ENCODE measurements at places on chromosomes 12 and 14.

DNA sequence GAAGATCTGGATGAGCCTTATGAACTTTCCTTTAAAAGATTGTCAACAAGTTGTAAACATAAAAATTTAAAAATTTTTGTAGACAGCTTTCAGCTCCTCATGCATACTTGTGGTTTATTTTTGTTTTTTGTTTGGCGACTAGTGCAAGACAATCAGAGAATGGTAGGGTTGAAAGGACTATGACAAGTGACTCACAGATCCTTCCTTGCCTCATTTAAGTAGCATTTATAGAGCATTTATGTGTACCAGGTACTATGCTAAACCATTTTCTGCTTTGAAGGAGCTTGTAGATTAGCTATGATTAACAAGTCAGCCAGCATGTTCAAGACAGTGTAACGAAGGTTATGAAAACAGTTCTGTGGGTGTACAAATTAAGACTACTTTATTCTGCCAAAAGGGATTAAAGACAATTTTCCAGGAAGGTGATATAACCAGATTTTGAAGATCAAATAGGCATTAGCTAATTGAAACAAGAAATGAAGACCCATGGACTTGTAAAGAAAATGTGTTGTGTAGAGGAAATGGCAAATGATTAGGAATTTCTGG, 122.0 kb downstream of the PCNX1 start:
- no peak for DNase-seq

GRCh38 chr12:112987561-112987960, 9.2 kb downstream of the OAS2 start:
- no peak for DNase-seq

DNA sequence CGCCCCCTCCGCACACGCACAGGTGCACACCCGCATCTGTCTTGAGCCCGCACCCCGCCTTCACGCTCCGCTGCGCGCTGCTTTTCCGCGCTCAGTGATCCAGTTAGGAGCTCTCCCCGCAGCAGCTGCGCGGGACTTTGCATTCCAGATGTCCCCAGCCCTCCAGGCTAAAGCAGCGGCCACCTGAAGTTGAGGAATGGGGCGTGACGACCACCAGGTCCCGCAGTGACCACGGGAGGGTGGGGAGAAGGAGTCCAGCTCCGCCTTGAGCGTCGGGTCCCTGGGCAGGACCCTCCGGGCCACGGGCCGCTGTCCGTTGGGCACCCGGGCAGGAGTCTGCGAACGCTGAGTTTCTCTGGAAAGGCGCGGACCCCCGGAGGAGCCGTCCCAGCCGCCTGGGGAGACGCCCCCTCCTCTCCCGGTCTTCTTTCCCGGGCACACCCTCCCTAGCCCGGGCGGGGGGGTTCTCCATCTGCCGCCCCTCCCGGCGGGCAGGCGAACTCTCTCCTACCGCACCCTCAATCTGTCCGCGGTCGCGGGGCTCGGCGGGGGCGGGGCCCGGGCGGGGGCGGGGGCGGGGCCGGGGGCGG, 334 bp upstream of the TMEM132C start:
- DNase-seq: no peak

DNA sequence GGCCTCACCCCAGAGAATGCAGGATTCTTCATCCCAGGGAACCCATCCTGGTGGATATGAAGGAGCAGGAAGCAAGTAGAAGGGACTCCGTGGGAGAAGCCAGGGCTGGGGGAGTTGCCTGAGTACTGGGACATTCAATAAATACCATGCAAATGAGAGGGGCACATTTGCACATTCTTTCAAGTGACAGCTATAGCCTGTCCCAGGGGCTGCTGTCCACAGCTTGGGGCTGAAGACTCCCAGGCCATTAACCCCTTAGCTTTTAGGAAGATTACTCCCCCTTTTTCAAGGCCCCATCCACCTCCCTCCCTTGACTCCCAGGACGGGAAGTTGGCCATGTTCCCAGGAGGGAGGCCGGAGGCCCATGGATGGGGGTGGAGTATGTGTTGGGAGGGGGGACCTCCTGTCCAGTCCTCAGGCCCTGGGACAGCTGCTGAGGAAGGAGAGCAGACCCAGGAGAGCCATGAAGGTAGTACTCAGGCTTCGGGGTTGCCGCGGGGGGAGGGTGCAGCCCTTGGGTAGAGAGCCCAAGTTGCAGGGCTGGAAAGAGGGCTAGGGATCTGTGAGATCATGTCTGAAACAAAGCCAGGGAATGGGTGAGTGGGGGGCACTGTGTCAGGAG, 974 bp upstream of the TNS2 start:
- DNase-seq: no peak

- DNase-seq: peak; percentile 91
Measured at GRCh38 chr12:76020281-76020680, 11.3 kb downstream of the PHLDA1 start.

GRCh38 chr12:95214466-95214865, 2.8 kb downstream of the FGD6 start:
- DNase-seq: no peak
